ENCODE measurements at places on chromosomes 13 and 19.

- DNase-seq, result no peak
These were observed 3.1 kb downstream of the MAST3 start for GRCh38 chr19:18100710-18101109.

GRCh38 chr19:29517946-29518345, 7.8 kb upstream of the VSTM2B start:
- no peak for DNase-seq

DNA sequence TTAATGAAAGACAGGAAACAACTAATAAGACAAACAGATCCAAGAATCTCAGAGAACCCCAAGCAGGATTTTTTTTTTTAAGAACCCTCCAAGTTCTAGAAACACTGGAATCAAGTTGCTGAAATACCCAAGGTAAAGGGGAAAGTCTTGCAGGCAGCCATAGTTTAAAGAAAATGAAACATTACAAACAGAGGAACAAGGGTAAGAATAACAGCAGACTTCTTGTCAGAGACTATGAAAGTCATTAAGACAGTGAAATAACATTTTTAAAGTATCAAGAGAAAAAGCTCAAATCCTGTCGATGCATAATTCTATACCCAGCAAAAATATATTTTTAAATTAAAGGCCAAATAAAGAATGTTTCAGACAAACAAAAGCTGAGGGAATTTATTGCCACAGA, 67.1 kb downstream of the WASF3 start:
- no peak for DNase-seq

- no peak for DNase-seq
These were observed 463 bp downstream of the PCSK4 start for GRCh38 chr19:1489463-1490310.

GRCh38 chr19:15468675-15469512, 4.5 kb upstream of the RASAL3 start:
- DNase-seq, result no peak
